OCI-LY7 (cell line): ENCODE measurements at places on chromosomes 6 and 20.

GRCh38 chr6:82840571-82840970, 225.1 kb downstream of the UBE3D start:
- DNase-seq = no peak

DNA sequence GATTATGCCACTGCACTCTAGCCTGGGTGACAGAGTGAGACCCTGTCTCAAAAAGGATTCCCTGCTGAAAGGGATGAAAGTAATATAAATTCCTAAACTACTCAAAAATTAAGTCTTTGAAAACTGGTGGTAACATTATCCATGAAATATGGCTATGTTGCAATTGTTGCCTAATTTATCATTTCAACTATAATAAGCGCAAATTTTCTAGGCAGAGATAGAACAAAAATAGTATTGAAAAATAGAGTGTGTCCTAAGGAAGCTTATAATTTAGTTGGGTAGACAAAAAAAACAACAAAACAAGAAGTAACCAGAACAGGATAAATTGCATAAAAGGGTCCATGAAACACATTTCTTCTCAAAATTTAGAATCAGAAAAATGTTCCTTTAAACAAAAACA, 68.0 kb downstream of the FKBP5 start:
- DNase-seq = no peak

DNA sequence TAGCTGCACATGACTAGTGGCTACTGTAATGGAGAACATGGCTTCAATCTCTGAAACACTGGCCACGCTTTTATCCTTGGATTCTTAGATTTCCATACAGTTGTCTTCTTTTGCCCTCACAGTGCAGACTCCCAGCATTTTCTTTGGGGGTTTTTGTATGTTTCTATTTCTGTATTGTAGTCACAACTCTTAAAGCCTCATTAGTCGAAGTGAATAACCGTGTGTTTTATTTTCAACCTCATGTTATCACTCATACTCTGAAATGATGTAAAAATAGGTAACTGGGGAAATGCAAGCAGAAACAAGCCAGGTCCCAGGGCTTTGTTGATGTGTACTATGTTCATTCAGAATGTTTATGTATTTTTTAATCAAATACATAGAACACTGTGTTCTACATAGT, 162.9 kb downstream of the JARID2 start:
- DNase-seq = no peak

GRCh38 chr6:3351829-3352524, 93.2 kb downstream of the PSMG4 start:
- no peak for DNase-seq

- no peak for DNase-seq
Measured at GRCh38 chr6:53530346-53530745, 14.6 kb downstream of the GCLC start.

DNA sequence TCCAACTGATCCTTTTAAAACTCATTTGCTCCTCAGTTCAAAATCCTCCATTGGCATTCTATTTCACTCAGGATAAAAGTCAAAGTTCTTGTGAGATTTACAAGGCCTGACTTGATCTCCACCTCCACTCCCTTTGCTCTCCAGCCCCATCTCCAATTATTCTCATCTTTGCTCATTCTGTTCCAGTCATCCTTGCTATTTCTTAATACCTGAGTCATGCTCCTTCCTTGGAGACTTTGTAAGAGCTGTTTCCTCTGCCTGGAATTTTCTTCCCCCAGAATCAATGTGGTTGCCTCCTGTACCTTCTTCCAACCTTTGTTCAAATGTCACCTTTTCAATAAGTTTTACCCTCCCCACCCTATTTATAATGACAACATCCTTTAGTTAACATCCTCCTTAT, 373.5 kb downstream of the HTR1B start:
- no peak for DNase-seq

DNA sequence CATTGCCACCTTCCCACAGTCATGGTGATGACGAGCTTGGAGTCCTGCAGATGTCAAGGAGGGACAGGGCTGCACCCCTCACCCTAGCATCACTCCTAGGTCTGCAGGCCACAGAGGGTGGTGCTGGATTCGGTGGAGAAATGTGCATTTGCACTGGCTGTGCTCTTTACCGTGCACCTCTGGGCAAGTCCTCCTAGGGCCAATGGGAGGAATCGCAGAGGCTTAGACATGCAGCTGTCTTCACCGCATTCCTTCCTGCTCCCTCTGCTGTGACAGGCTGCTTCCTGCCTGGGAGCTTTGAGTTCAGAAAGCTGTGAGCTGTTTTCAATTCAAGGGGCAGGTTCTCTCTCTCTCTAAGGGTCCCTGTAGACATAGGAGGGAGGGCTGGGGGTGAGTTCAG, 85.1 kb downstream of the EDN3 start:
- no peak for DNase-seq

GRCh38 chr6:143498428-143498827, 13.1 kb downstream of the FUCA2 start:
- DNase-seq = no peak
